Fibroblast of lung (primary cell): ENCODE measurements at places on chromosomes 7 and 10. TPM values are rescaled to one million over a fixed set of nuclear protein-coding genes. Genes with fewer than 3 reads are reported as not detected.

- no peak overlapping the region for H3K4me3 ChIP-seq
- no peak overlapping the region for H3K27ac ChIP-seq
- no peaks in the 10 kb centered on the region for H3K4me1 ChIP-seq
- no peaks in the 10 kb centered on the region for H3K36me3 ChIP-seq
- no peaks in the 10 kb centered on the region for H3K27me3 ChIP-seq
These were observed 39.0 kb downstream of the CDH23 start for GRCh38 chr10:71435571-71436267.

- peaks cover 3% of the 10 kb centered on the region for H3K27me3 ChIP-seq
- DNase-seq: no peak
- peak overlapping the region; percentile 44 for H3K4me3 ChIP-seq
- no peaks in the 10 kb centered on the region for H3K36me3 ChIP-seq
- no peak overlapping the region for H3K27ac ChIP-seq
These were observed 129.7 kb downstream of the MARCHF5 start for GRCh38 chr10:92420546-92421275.

- no peak for DNase-seq
- no peak overlapping the region for H3K27ac ChIP-seq
- H3K4me1 ChIP-seq: no peaks in the 10 kb centered on the region
- no peak overlapping the region for H3K4me3 ChIP-seq
- H3K27me3 ChIP-seq: no peaks in the 10 kb centered on the region
These were observed 1019.0 kb upstream of the C7orf33 start for GRCh38 chr7:147571436-147572185.

GRCh38 chr7:116230191-116231005 lies 20.1 kb downstream of the TES start:
- H3K4me1 ChIP-seq: peaks cover 33% of the 10 kb centered on the region
- peak overlapping the region; percentile 48 for H3K27ac ChIP-seq
- H3K4me3 ChIP-seq: no peak overlapping the region
- H3K36me3 ChIP-seq: no peaks in the 10 kb centered on the region
- H3K27me3 ChIP-seq: no peaks in the 10 kb centered on the region

DNA sequence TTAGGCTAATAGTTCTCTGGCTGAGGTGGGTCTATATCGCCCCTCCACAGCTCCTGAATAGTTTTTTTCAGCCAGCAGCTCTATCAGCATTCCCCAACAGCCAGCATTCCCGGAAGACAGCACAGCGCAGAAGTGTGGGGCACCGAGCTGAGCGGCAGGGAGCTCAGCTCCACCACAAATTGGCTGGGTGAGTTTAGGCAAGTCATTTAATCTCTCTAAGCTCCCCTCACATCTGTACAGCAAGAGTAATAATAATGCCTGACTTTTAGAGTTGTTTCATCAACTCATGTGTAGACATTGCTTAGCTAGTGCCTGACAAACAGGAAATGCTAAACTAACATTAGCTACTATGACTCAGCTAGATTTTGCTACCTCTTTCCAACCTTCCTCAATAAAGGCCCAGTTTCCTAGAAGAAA lies 247.9 kb upstream of the PTN start:
- H3K4me3 ChIP-seq: no peak overlapping the region
- H3K4me1 ChIP-seq: peaks cover 4% of the 10 kb centered on the region
- H3K27ac ChIP-seq: peak overlapping the region; percentile 11
- no peaks in the 10 kb centered on the region for H3K36me3 ChIP-seq
- no peaks in the 10 kb centered on the region for H3K27me3 ChIP-seq

DNA sequence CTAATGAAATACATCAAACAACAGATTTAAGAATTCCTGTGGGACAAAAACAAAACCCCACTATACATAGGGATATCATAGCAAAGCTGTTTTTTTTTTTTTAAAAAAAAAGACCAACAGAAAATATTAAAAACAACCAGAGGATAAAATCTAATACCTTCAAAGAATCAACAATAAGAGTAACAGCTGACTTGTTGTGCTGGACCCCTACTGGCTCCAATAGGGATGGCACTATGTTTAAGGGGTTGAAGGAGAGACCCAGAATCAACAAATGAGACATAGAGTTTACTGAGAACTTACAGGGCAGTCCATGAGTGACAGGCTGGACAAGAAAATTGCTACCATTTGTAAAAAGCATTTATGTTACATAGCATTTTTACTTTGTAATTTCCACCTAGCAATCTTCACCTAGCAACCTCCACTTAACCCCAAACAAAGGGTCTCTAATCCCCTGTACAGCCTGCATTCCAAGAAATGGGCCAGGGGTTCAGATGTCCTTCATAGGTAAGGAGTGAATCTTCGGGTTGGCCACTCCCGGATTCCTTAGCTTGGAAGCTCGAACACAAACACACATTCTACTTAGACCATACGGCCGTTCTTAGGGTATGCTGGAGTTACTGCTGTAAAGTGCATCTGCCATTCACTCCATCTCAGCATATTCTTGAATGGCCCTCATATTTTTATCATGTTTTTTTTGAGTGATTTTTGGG lies 25.8 kb downstream of the ASZ1 start:
- no peaks in the 10 kb centered on the region for H3K36me3 ChIP-seq
- H3K27ac ChIP-seq: no peak overlapping the region
- no peaks in the 10 kb centered on the region for H3K27me3 ChIP-seq
- H3K4me3 ChIP-seq: no peak overlapping the region

Gene ARMS2
- total RNA-seq: not detected in 2 replicates

Gene CPA4
- total RNA-seq: 6.4 and 20.0 TPM in 2 replicates
